ENCODE measurements at places on chromosomes 1 and 21.

DNA sequence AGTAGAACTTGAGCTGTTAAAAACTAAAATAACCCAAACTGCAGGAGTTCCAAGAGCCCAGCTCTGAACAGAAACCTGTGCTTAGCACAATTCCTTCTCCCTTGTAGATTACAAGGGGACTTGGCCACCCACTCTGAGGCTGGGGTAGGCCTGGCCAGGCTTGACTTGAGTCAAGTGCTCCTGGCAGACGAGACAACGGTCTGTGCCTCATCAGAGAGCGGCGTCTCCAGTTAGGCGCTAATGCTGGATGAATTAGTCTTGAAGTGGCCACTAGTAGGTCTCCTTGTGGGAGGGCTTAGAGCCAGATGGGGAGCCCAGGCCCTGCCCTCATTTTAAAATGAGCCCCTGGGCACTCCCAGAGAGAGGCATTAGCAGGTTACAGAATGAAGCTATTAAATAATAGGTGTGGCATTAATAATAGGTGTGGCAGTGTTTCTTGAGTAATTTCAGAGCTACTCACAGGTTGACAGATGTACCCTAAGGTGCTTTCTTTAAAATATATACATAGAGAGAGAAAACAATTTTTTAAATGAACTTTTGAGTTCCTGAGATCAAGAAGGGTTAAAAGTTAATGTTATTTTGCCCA lies 1.1 kb downstream of the EEIG2 start:
- peak; percentile 90 for DNase-seq

- no peak for DNase-seq
Observed at GRCh38 chr1:95578462-95578861, 344.5 kb downstream of the RWDD3 start.

DNA sequence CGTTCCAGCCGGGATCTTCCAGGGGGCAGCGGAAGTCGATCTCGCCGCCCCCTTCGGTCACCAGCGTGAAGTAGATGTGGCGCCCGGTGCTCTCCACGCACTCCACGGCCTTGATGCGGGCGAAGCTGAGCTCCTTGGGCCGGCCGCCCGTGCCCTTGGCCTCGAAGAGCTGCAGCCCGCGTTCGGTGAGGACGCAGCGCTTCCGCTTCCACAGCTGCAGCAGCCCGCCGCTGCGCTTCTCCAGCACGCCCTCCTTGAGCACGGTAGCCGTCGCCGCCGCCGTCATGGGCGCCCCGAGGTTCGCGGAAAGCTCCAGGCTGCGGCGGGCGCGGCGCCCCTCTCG lies 516 bp downstream of the PHLDA3 start:
- peak; percentile 80 for DNase-seq

GRCh38 chr1:18972991-18973390 lies 16.5 kb upstream of the IFFO2 start:
- no peak for DNase-seq

GRCh38 chr1:32205401-32206370 lies at the start of gene IQCC:
Gene IQCC (plus strand): TSS chr1:32205671. CDS start chr1:32205682, 11 bp downstream.
- DNase-seq: peak; percentile 98

- no peak for DNase-seq
Observed at GRCh38 chr1:39711104-39711965, 20.1 kb upstream of the HPCAL4 start.

GRCh38 chr21:41398831-41399230 lies 27.2 kb upstream of the MX1 start:
- no peak for DNase-seq

- DNase-seq: no peak
Observed at GRCh38 chr1:173100476-173101107, 49.9 kb upstream of the TNFSF18 start.

GRCh38 chr1:154657556-154657955 lies 49.6 kb upstream of the ADAR start:
- no peak for DNase-seq

DNA sequence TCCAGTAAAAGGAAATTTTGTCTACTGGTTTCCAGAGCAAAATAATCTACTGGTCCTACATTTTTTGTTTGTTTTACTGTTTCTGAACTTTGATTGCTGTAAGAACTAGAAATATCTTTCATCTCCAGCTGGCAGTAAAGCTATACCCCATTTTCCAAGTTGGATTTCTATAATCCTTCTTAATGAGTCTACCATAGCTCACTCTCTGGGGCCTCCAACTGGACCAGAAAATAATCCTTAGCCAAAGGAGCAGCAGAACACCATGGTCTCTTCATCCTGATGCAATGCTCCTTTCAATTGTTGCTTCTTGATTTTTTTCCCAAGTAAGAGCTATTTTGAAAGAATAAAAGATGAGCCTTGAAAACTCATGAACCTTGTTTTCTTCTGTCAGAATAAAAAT lies 110.0 kb upstream of the COL11A1 start:
- no peak for DNase-seq

DNA sequence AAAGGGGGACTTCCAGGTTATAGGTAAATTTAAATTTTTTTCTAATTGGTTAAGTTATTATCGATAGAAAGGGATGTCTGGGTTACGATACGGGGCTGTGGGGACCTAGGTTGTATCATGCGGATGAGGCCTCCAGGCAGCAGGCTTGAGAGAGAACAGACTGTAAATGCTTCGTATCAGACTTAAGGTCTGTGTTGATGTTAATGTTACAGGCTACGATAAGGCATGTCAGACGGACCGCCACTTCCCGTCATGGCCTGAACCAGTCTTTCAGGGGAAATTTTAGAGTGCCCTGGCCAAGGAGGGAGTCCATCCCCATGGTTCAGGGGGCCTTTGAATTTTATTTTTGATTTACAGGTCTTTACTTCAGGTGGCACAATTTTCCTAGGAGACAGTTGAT lies 16.7 kb downstream of the ABCG1 start:
- no peak for DNase-seq

DNA sequence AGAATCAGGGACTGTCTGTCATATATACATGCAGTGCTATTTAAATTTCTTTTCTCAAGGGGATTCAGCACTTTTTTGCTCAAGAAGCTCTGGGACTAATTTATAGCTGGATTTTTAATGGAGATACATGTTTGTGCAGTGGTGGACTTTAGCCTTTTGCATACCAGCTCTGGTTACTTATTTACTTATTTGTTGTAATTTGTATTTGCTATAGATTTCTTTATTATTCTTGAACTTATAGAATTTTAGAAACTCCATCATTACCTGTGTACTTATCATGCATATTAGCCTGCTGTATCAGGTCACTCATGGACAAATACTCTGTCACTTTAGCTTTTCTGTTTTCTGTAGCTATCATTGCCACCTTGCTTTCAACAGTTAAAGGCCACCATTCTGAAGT lies 1296.9 kb upstream of the TMPRSS15 start:
- no peak for DNase-seq

- no peak for DNase-seq
Observed at GRCh38 chr1:172764378-172764777, 105.5 kb downstream of the FASLG start.

- peak; percentile 66 for DNase-seq
Observed at GRCh38 chr1:75791022-75791421, 5.0 kb downstream of the RABGGTB start.

GRCh38 chr1:239164451-239165180 lies 221.8 kb upstream of the CHRM3 start:
- no peak for DNase-seq

- DNase-seq: no peak
Observed at GRCh38 chr1:19391596-19391981, 79.5 kb downstream of the SLC66A1 start.

DNA sequence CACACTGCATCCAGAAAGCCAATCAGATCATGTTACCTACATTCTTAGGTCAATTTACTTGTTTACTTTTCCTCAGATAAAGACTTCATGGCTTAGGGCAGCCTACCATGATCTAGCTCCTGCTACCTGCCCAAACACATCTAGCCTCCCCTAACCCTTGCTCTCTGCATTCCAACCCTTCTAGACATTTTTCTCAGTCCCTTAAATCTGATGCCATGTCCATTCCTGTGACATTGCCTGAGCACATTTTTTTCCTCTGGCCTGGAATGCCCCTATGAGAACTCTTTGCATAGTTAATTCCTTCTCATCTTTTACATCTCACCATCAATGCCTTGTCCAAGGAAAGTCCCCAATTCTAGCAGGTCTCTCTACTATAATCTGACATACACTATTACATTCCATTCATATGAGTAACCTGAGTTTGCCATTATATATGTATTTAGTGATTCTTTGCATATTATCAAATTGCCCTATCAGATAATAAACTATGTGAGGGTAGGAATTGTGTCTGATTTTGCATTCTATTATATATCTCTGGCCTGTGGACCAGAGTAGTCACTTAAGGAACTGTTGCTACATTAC lies 166.9 kb downstream of the COL11A1 start:
- no peak for DNase-seq

GRCh38 chr1:217718873-217719272 lies 87.7 kb downstream of the SPATA17 start:
- peak; percentile 49 for DNase-seq

DNA sequence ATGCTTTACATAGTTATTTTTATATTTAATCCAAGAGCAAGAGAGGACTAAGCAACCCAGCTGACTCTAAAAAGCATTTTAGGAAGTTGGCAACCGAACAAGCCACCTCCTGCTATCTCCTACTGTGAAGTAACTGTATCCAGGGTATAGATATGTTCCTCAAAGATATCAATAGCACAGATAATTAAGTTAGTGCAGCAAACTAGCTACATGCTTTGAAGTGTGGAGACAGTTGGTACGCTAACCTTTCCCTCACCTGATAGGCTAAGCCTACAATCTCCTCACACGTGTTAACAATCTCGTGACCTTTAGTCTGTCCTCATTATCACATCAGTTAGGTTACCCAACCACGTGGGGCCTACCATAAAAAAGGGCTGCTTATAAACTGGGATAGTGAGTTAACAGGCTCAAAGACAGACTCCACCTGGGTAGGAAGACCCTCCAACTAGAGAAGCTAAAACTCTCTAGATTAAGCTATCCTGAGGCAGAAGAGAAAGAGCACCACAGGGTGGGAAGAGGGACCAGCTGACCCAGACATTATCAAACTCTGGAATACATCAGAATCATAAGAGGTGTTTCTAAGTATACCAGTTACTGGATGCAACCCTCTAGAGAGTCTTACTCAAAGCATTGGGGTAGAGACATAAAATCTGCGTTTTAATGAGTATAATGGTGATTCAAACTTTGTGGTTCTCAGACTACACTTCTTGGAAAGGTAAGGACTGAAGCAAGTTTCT lies 340.1 kb upstream of the ESRRG start:
- DNase-seq: no peak

GRCh38 chr1:109910963-109911798 lies 532 bp downstream of the CSF1 start:
- DNase-seq: peak; percentile 91

GRCh38 chr1:65378247-65378946 lies 42.1 kb upstream of the LEPR start:
- DNase-seq: no peak

GRCh38 chr1:43913666-43914360 lies 19.8 kb upstream of the ARTN start:
- no peak for DNase-seq

GRCh38 chr1:117392771-117393170 lies 25.5 kb downstream of the MAN1A2 start:
- no peak for DNase-seq

DNA sequence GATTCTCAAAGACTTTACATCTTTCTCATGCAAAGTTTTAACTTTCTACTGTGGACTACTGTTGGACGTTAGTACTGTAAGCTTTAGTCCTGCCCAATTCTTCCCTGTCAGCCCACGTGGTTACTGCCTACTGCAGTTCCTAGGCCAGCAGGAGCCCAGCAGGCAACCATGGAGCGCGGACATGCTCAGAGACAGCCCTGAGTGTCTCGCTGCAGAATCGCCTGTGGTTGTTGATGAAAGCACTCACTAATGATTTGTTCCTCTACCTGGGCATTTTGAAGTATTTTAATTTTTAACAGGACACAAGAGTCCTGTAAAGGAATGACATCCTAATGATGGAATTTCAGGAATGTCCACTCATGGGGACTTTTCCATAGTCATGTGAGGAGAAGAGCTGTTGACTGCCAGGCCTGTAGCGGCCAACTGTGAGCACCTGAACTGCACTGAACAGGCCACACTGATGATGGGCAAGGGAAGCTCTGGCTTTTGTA lies 44.1 kb downstream of the PGBD5 start:
- no peak for DNase-seq

DNA sequence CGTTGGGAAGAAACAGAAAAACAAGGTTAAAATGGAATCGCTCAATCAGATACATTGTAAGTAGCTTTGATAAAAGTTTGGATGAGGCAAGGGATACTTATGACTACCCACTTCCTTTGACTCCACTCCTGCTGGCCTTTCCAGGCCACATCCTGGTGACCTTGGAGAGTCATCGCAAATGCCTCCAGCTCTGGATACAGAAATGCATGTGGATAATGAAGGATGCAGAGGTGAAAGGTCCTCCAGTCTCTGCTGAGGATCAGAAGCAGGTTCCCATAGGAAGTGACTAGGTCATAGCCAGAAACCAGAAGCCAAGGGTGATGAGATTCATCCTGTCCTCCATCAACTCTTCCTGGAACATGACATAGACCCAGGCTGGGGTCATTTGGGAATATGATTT lies 6.2 kb upstream of the CAMK1G start:
- no peak for DNase-seq

GRCh38 chr1:17558541-17558940 lies 19.0 kb downstream of the ARHGEF10L start:
- DNase-seq: peak; percentile 91

DNA sequence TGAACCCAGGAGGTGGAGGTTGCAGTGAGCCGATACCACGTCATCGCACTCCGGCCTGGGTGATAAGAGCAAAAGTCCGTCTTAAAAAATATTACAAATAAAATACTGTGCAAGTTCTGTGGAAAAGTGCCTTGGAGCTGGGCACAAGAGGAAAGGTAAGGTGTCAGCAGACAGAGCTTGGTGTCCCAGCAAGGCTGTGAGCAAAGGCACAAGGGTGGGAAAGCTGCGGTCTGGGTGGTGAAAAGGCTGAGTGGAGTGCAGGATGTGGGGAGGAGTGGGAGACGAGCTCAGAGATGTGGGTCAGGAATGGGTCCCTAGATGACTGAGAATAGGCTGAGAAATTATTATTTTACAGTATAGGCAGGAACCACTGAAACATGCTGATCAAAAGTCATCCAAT lies 150.6 kb downstream of the RHOU start:
- no peak for DNase-seq

DNA sequence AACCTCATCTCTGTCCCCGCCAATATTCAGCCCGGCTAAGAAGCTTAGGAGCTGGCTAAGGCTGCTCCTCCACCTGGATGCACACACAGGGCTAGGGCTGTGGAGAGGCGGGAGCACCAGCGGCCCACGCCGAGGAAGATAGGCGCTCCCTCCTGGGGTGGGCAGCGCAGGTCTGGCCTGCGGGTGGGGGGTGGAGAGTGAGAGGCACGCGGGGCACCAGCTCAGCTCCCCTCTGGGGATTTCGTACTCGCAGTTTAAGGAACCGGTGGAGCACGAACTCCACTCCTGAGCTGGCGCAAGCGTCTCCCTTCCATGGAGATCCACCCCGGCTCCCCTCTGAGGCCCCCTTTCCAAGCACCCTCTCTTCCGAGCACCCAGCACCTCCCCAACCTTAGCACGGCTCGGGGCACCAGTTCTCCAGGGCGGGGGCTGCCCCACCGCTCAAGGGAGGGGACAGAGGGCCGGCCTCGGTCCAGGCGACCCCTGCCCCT lies 433 bp upstream of the KAZN start:
- no peak for DNase-seq

GRCh38 chr1:228358039-228358763 lies 48.4 kb downstream of the TRIM11 start:
- DNase-seq: no peak

All from osteoblast (primary cell).